ENCODE measurements at places on chromosomes 3 and 15. TPM values are rescaled to one million over a fixed set of nuclear protein-coding genes. Genes with fewer than 3 reads are reported as not detected.

DNA sequence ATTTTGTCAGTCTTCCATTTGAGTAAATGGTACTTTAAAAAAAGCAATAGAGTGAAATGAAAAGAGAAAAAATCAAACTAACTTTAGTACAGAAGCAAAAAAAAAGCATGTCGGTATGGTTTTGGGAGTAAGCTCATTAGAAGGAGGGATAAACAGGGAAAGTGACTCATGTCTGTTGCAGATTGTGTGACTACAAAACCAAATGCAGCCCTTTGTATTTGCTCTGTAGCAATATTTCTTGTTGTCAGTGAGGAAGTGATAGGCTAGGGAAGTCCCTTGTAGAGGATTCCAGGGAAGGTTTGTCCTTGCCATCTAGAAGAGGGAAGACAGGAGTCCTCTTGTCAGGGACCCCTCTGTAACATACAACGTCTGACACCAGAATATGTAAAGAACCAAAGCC is 150.5 kb upstream of the POU1F1 start:
- no peak for DNase-seq
- no peaks in the 10 kb centered on the region for H3K36me3 ChIP-seq
- H3K27ac ChIP-seq, result no peak overlapping the region
- H3K4me1 ChIP-seq, result no peaks in the 10 kb centered on the region
- H3K4me3 ChIP-seq, result no peak overlapping the region

DNA sequence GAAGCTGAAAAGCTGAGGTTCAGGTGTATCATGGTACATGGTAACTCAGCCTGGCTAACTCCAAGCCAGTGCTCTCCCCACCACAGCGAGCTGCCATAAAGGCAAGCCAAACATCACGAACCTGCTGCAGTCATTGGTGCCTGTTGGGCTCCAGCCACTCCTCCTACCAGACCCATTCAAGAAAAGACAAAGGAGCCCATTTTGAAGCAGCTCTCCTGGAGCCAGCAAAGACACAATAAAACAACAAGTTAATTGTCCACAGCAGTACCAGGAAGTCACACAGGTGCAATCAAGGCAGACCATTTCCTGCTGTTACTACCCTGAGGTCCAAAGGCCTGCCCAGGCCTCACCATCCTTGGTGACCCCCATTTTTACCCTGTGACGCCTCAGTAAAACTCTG is 77.6 kb downstream of the DAPK2 start:
- no peaks in the 10 kb centered on the region for H3K4me1 ChIP-seq
- DNase-seq, result no peak
- H3K4me3 ChIP-seq, result no peak overlapping the region
- peaks cover 26% of the 10 kb centered on the region for H3K36me3 ChIP-seq
- H3K27me3 ChIP-seq, result peaks cover 7% of the 10 kb centered on the region

DNA sequence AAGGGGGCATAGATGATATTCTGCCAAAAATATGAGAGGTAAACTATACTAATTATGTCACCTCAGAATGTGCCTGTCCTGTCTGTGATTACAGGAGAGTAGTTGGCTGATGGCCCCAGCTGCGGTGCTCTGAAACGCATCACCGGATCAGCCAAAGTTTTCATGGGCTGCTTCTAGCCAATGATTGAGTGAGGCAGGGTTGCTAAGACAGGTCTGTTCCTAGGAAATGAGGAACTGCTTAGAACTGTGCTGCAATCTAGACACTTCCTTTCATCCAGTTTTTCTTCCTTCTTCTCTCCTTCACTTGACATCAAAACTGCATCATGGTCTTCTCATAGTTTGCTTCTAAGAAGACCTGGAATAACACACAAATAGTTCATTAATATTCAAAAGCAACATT is 124.0 kb downstream of the KCNH8 start:
- H3K27ac ChIP-seq, result no peak overlapping the region
- H3K4me3 ChIP-seq, result no peak overlapping the region

Gene ANKRD34C
- not detected for total RNA-seq

Gene ZNF660
- 35.4 TPM for total RNA-seq
